Upper lobe of right lung (tissue), 1 donor: ENCODE measurements at places on chromosomes 4 and X. TPM values are rescaled to one million over a fixed set of nuclear protein-coding genes. Genes with fewer than 3 reads are reported as not detected.

WDFY3 gene
- 126 TPM for total RNA-seq

JADE3 gene
- total RNA-seq = 10.1 TPM

GRCh38 chr4:2036327-2036726 is 22.8 kb upstream of the NAT8L start:
- no peak overlapping the region for H3K4me3 ChIP-seq
- H3K4me1 ChIP-seq = peaks cover 11% of the 10 kb centered on the region
- no peak overlapping the region for H3K27ac ChIP-seq
- peak; percentile 22 for DNase-seq

DNA sequence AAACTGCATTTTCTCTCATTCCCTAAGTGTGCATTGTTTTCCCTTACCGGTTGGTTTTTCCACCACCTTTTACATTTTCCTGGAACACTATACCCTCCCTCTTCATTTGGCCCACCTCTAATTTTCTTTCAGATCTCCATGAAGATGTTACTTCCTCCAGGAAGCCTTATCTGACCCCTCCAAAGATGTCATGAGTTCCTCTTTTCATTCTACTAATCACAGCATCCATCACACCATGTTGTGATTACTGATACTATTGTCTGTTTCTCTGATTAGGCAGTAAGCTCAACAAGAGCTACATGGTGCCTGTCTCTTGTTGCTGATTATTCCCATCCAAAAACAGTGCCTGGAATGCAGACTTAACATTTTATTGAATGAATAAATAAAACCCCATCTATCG is 2.9 kb upstream of the AFP start:
- DNase-seq = no peak
- no peak overlapping the region for H3K4me3 ChIP-seq
- no peaks in the 10 kb centered on the region for H3K36me3 ChIP-seq

GRCh38 chr4:122434285-122434684 is 22.2 kb downstream of the IL2 start:
- H3K27me3 ChIP-seq = no peaks in the 10 kb centered on the region
- DNase-seq = no peak
- no peak overlapping the region for H3K4me3 ChIP-seq
- H3K27ac ChIP-seq = no peak overlapping the region
- H3K4me1 ChIP-seq = no peaks in the 10 kb centered on the region

DNA sequence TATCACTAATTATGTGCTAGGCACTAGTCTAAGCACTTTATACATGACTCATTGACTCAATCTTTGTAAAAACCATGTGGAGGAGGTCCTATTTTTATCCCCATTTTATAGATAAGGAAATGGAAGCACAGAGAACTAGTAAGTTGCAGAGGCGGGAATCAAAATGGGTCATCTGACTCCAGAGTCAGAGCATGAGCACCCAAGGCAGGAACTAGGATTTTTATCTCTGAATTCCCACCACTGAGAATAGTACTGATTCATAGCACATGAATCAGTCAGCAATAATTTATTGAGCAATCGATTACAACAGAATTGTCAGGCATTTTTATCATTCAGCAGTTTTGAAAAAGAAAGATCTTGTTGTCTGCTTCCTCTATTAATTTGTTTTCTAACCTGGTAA is 19.3 kb downstream of the SCARB2 start:
- H3K36me3 ChIP-seq = peaks cover 46% of the 10 kb centered on the region
- H3K27ac ChIP-seq = peak overlapping the region; percentile 24
- H3K27me3 ChIP-seq = no peaks in the 10 kb centered on the region
- peaks cover 70% of the 10 kb centered on the region for H3K4me1 ChIP-seq
- no peak for DNase-seq

DNA sequence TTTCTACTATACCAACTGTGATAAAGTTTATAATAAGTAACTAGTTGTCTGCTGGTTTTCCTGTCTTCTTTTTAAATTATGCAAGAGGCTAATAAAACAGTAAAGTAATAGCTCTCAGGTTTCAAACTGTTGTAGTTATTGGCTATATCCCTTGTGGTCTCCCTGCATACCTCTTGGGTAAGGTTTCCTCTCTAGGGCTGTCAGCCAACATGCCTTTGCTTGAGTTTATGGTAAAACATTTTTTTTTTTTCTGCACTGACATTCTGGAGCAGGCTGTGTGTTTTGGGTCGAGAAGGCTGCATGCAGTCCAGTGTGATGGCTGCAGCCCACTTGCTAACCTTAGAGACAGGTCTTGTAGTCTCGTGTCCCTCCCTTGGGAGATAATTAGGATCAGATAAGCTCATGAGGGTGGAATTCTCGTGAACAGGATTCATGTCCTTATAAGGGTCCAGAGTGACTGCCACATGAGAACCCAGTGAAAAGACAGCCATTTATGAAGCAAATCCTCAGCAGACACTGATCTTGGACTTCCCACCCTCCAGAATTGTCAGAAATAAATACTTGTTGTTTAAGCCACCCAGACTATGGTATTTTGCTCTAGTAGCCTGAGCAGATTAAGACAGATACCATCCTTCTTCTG is 831.2 kb downstream of the CCSER1 start:
- H3K4me1 ChIP-seq = no peaks in the 10 kb centered on the region
- H3K4me3 ChIP-seq = no peak overlapping the region
- H3K27me3 ChIP-seq = no peaks in the 10 kb centered on the region
- H3K36me3 ChIP-seq = no peaks in the 10 kb centered on the region

GRCh38 chr4:16790508-16790907 is 107.9 kb downstream of the LDB2 start:
- DNase-seq = no peak
- no peak overlapping the region for H3K27ac ChIP-seq
- H3K4me1 ChIP-seq = no peaks in the 10 kb centered on the region

GRCh38 chr4:41981456-41981855 is at the start of gene DCAF4L1:
TSS of gene DCAF4L1 (plus strand) at chr4:41981756. CDS start at chr4:41981793, 37 bp downstream.
- H3K4me3 ChIP-seq = no peak within 1 kb of the TSS
- H3K4me1 ChIP-seq = no peaks in the 10 kb centered on the region
- H3K36me3 ChIP-seq = no peaks in the 10 kb centered on the region
- no peaks in the 10 kb centered on the region for H3K27me3 ChIP-seq
- DNase-seq = no peak

GRCh38 chrX:7996414-7996813 is 69.2 kb upstream of the PNPLA4 start:
- H3K27me3 ChIP-seq = no peaks in the 10 kb centered on the region
- no peak for DNase-seq
- H3K4me1 ChIP-seq = no peaks in the 10 kb centered on the region
- H3K36me3 ChIP-seq = no peaks in the 10 kb centered on the region
- no peak overlapping the region for H3K27ac ChIP-seq

GRCh38 chr4:5630762-5631161 is 77.6 kb downstream of the EVC2 start:
- peaks cover 33% of the 10 kb centered on the region for H3K36me3 ChIP-seq
- no peak overlapping the region for H3K27ac ChIP-seq
- H3K4me3 ChIP-seq = no peak overlapping the region
- no peak for DNase-seq
- no peaks in the 10 kb centered on the region for H3K4me1 ChIP-seq
